ENCODE measurements at places on chromosomes 12 and 14.

GRCh38 chr14:72387726-72388125 lies 455.5 kb downstream of the RGS6 start:
- DNase-seq, result no peak

DNA sequence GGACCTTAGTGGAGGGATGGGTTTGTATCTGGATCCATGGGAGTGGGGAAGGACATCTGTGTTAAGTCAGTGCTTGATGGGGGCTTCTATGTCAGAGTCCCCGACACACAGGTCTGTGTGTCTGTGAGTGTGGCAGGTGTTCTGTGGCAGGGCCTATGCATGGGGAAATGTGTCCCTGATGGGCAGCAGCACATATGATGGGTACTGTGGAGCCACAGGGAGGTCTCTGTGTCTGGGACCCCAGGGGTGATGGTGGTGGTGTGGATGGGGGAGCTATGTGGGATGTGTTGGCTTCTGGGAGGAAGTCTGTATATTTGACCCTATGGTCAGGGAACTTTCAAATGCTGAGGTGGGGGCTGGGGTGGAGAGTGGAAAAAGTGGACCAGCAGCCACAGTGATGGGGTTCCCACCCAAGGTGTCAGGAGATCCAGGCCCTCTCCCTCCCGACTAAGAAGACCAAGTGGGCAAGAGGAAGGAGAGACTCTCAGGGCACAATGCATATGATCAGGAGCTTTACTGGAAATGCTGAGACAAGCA lies 16.5 kb downstream of the KRT7 start:
- peak; percentile 7 for DNase-seq

- no peak for DNase-seq
These were observed 2.5 kb upstream of the DACT1 start for GRCh38 chr14:58635091-58635830.

- no peak for DNase-seq
These were observed 14.7 kb upstream of the HHIPL1 start for GRCh38 chr14:99630202-99630601.

DNA sequence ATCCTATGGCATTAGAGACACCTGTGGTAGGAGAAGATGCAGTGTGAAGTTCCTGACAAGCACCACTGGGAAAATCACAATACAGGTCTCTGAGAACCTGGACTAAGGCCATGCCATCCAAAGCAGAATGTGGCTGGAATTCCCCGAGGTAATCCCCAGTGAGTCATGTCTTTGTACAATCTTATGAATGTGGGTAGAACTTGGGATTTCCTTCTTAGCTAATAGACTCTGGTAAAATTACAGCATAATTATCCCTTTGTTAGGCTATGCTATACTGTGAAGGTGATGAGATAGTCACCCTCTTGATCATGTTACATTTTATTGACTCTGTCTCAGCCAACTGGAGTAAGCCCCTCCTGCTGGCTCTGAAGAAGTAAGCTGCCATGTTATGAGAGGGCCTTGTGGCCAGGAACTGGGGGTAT lies 224.3 kb upstream of the DCN start:
- DNase-seq, result no peak

DNA sequence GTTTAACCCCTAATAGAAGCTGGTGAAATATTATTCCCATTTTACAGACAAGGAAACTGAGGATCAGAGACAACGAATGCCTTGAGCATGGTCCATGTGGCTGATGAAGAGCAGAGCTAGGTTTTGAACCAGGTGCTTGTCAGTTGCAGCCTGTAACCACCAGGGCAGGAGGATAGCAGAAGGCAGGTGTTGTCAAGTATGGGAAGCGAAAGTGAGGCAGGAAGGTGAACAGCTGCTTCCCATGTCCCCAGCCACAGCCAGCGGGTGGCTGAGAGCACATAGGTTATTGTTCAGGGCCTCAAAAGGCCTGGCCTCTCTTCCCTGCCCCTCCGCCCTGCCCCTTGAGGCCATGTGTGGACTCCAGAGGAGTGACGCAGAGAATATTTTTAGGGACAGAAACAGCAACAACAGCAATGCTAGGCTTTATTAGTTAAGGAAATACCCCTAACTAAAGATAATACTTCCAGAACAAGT lies 39.6 kb downstream of the IQSEC3 start:
- no peak for DNase-seq

GRCh38 chr12:51318846-51319599 lies 5.0 kb downstream of the BIN2 start:
- DNase-seq, result no peak

DNA sequence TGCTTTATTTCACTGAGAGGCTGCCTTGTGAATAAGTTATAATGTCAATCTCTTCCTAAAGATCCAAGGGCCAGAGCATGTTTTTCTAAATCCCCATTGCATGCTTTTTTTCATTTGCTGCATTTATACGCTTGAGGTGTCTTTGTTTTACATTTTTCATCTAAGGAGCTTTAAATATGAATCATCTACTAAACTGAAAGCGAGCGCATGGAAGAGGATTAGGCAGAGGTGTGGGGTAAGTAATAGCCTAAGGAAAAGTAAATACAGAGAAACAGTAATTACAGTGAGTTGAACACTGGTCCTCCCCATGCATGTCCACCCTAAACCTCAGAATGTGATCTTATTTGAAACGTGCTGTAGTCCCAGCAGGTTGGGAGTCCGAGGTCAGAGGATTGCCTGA lies 76.4 kb upstream of the METAP2 start:
- DNase-seq, result no peak

GRCh38 chr12:26537126-26537525 lies 295.9 kb downstream of the ITPR2 start:
- DNase-seq, result no peak

DNA sequence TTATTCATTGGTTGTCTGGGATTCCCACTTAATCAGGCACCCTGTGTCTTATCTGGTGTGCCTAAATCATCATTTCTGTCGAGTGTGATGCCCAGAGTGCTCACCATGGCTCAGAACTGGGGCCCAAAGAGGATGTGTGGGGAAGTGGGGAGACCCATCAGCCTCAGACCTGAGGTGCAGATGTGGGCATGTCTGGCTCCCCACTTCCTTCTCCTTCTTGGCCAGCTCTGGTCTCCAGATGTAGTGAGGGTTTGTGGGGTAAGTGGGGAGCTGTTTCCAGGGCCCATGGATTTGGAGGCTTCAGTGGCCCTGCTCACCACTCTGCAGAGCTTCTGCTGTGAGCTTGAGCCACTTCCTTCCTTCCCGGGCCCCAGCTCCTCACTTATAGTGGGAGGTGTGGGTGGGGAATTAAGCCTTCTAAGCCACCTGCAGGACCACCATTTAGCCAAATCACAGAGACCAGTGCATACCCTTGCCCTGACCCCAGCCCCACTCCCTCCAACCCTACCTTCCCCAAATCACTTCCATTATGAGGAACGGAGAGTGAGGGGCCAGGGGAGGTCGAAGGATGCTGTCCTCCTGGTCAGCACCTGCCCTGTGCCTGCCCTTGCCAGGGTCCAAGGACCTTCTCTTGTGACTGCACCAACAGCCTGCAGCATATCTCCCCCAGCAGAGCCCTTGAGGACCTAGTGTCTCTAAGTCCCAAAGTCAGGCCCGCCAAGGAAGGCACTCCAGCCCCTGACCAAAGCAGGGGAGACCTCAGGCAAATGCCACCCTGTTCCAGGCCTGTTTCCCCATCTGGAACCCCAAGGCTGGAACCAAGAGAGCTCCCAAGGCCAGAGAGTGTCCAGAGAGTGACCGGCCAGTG lies 278.2 kb upstream of the RTL1 start:
- DNase-seq, result peak; percentile 3
